ENCODE measurements at places on chromosomes 12 and 14.

- no peak for DNase-seq
Observed at GRCh38 chr12:96186607-96187301, 7.4 kb upstream of the ELK3 start.

GRCh38 chr12:47881826-47882427 lies 22.9 kb downstream of the VDR start:
- DNase-seq, result no peak

DNA sequence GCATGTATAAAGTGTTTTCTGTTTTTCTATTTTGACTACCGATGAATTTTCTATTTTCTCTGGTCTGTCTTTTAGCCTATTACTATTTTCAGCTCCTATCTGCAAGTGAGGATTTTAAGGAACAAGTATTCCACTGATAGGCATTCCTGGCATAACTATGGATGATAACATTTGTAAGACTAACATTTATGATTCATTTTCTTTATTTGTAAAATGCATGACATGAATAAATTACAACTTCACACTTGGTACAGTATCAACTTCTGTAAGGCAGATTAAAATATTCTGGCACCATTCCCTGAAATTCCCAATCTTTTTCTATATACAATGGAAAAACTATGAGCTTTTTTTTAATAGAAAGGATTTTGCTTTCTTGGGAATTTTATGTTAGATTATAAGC lies 121.0 kb upstream of the GARIN2 start:
- DNase-seq, result no peak

DNA sequence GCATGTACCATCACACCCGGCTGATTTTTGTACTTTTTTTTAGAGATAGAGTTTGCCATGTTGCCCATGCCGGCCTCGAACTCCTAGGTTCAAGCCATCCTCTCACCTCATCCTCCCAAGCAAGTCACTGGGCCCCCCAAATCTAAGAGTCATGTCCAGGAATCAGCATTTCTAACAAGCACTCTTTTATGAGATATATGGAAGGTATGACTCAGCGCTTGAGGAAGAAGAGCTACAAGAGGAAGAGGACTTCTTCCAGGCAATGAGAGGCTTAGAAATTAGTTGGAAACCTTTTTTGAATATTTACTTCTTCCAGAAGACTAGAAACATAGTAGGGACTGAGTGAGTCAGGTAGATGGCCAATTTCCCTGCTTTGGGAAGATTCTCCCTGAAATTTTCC lies 114.5 kb downstream of the HMGA2 start:
- DNase-seq, result no peak

DNA sequence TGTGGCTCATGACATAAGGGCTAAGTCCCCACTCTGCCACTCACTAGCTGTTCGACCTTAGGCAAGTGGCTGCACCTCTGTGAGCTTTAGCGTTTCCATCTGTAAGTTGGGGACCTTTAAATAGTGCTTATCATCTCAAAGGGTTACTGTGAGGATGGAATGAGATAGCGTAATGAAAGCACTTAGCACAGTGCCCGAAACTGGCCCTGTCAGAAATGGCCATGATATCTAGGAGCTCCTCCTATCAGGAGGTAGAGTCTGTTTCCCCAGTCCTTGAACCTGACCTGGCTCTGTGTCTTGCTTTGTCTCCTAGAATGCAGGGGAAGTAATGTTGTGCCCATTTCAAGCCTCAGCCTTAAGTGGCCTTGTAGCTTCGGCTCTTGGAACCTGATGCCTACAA lies 211.0 kb downstream of the RBM19 start:
- DNase-seq, result no peak

Measured in hematopoietic multipotent progenitor cell treated with erythropoietin and hydrocortisone succinate and interleukin-3 and kit ligand, for 15 days (in vitro differentiated cells).